ENCODE measurements at places on chromosomes 2 and 18.
A peak's percentile ranks its signal among the peaks of the same experiment; 100 is the strongest.

DNA sequence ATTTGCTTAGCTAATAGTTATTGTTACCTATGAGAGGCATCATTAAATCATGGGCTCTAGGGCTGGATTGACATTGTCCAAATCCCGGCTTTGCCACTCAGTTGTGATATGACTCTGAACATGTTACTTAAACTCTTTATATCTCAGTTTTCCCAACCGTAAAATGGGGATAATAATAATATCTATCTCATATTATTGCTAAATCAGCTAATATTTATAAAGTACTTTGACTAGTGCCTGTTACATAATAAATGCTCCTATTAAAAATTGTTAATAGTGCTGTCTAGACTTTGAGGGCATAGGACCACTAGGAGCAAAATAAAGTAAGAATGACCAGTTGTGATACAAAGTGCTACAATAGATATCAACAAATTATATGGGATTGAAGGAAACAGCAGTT, 376.3 kb upstream of the FIGN start:
- DNase-seq = no peak

DNA sequence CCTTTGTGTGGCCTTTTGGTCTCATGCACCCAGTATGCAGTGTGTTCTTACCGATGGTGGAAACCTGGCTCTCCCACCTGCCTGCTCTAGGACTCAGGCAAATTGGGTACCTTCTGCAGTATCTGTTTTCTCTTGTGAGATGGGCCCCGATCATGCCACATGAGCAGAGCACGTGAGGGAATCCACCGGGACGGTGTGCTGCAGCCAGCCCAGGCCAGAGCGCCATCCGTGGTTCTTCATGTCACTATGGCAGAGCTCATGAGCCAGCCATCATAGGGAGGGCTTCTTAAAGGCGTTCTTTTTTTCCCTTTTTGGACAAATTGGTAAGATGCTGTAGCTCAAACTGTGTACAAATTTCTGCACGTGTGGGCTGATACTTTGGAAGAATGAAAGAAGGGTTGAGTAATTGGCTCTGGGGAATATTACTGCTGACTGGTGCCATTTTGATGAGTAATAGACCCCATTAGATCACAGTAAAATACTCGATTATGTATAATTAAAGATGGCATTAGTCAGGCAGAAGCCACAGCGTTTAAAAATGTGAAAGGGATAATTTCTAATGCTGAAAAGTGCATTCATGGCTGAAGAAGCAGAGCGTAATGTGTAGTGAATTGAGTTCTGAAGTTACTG, 19.2 kb downstream of the SH3RF3 start:
- DNase-seq = no peak

GRCh38 chr18:39825485-39826150, 2129.4 kb upstream of the PIK3C3 start:
- no peak for DNase-seq

DNA sequence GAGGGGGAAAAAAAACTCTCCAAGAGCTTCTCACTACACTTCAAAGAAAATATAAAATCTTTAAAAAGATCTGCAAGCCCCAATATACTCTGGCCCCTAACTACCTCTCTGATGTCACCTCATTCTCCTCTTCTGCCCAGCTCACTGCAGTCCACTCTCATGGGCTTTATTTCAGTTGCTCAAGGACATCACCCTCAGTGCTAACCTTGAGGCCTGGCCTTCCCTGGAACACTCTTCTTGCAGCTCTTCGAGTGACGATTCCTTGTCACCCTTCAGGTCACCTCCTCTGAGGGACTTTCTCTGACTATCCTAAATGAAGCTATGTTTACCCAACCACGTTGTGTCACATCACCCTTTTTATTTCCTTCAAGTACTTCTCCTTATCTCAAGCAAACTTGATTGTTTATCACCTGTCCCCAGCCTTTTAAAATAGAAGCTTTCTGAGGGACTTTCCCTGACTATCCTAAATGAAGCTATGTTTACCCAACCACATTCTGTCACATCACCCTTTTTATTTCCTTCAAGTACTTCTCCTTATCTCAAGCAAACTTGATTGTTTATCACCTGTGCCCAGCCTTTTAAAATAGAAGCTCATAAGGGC, 10.4 kb downstream of the RTTN start:
- DNase-seq = no peak

- DNase-seq = no peak
Observed at GRCh38 chr18:36688020-36688965, 140.5 kb downstream of the TPGS2 start.

- peak; percentile 32 for DNase-seq
Observed at GRCh38 chr2:37561615-37562569, 109.5 kb downstream of the CDC42EP3 start.

All from 8988T (cell line).